ENCODE measurements at places on chromosomes 3 and 15.
A peak's percentile ranks its signal among the peaks of the same experiment; 100 is the strongest.

DNA sequence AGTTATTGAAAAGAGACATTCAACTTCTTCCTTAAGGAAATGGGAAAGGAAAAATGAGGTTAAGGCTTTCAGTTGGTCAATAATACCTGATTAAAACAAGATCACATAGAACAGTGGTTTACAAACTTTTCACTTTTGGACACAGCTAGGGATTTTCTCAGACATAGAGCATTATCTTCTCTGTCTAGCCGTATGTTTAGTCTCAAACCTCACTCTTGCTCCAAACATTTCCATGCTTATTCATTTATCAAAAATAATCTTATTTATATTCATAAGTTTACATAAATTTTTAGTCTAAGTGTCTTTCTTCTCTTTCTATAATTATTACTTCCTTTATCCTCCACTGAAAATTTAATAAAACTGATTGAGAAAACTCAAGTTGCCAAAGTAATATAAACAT, 114.2 kb upstream of the AZI2 start:
- no peak for DNase-seq

GRCh38 chr3:197913641-197914380, 36.2 kb upstream of the RPL35A start:
- DNase-seq: no peak

DNA sequence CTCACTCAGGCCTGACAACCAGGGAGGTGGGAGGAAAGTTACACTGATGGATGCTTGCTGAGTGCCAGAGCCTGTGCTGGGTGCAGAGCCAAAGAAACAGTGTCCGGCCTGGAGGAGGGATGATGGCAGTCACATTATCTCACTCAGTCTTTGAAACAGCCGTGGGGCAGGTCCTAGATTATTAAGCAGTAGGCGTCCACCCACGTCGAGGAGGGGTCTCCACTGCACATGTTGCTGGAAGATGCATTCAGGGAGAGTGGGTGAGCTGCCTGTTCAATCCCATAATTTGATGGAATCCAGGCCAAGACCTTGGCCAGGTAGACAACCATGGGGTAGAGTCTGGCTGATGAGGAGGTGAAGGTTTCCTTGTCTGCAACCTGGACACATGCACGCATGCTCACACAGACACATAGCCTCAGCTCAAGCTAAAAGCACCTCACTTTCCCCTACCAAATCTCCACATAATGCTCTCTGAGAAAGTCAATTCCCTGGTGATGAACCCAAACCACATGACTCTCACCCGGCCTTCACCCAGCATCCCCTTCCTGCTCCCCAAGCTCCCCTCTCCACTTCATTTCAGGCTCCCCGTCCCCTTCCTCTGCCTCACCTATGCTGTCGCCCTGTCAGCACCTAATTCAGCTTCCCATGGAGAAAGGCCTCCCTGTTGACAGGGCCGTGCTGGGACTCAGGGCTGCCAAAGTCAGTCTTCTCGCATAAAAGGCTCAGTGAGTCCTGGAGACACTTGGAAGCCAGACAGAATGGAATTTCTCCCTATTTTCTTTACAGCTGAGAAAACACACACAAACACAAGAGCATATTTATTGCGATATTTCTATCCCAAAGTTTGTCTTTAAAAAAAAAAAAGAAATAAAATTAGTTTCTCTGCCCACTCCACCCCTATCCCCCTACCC, 29.8 kb downstream of the ACAN start:
- DNase-seq: no peak

DNA sequence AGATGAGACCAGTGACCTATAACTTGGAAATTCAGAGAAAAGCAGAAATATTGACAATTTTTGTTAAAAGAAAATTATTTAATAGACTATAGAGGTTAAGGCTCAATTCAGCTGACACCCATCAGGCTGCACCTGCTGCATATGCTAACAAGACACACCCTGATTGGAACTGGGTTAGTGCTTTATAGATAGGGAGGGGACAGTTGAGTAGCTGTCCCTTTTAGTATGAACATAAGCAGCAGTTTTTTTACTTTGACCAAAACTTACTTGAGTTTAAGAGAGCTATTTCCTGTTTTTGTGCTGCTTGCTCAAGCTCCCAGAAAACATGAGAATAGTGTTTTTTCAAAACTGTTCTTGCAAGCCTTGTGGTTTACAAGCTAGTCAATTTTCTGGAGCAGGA, 292.6 kb downstream of the LRRC3B start:
- DNase-seq: no peak

DNA sequence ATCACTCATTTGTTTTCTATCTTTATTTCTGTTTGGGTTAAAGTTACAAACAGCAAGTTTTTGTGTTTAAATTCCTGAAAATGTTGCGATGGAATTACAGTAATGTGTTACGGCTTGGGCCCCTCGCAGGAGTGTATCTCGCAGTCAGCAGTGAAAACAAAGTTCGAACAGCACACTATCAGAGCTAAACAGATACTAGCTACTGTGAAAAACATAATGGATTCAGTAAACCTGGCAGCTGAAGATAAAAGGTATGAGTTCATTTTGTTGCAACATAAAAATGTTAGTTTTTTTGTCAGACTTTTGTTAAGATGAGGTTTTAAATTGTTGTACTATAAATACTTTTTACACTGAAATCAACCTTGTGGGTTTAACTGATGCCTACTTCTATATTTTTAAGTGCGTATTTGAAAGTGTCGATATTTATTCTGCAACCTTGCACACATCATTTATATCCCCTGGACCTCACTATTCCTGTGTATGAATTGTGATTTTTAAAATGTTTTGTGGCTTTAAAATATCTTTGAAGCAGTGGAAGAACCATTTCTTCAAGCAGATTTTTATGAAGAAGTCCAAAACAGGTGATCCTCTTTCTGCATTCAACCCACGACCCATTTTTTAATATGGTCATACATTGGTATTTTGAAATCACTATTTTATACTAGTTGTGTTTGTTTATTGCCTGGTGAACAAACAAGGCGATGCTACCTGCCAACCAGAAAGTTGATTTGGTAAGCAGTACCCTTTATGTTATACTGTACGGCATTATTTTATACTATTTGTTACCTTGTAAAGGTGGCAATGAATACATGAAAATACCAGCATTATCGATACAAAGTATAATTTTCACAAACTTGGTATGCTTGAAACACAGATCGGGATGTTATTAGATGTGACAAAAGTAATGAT, 27.8 kb downstream of the MFN1 start:
- no peak for DNase-seq

DNA sequence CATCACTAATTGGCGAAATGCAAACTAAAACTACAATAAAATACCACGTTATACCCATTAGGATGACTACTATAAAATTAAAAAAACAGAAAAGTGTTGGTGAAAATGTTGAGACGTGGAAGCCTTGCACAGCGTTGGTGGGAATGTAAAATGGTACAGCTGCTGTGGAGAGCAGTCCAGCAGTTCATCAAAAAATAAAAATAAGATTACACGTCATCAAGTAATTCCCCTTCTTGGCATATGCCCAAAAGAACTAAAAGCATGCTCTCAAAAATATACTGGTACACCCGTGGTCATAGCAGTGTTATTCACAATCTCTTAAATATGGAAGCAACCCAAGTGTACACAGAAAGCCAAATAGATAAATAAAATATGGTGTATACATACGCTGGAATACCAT, 71.8 kb upstream of the NDN start:
- DNase-seq: no peak

DNA sequence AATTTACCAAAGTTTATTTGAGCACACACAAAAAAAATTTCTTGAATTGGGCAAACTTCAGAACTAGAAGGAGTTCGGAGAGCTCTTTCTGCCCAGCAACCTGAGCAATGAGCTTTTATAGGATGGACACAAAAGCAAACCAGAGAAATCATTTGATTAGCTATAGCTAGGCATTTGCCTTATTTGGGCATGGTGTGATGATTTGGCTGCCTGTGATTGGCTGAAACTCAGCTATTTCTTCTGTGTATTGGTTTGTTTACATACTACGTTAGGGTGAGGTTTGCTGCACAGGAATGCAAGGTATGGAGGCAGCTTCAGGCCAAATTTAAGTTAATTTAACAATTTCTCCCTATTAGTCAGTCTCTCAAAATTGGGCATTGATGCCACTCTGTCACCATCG, 65.1 kb downstream of the NEK11 start:
- peak; percentile 37 for DNase-seq

GRCh38 chr3:46566040-46566641, at the start of gene LRRC2:
Gene LRRC2 (minus strand): TSS chr3:46566302. CDS start chr3:46551591, 14,711 bp downstream.
- DNase-seq: peak; percentile 86

GRCh38 chr15:57198654-57199291, 177.5 kb upstream of the CGNL1 start:
- peak; percentile 73 for DNase-seq

- no peak for DNase-seq
Observed at GRCh38 chr3:17686613-17687012, 55.8 kb downstream of the TBC1D5 start.

GRCh38 chr15:96333131-96334016, 2.9 kb downstream of the NR2F2 start:
- peak; percentile 75 for DNase-seq

DNA sequence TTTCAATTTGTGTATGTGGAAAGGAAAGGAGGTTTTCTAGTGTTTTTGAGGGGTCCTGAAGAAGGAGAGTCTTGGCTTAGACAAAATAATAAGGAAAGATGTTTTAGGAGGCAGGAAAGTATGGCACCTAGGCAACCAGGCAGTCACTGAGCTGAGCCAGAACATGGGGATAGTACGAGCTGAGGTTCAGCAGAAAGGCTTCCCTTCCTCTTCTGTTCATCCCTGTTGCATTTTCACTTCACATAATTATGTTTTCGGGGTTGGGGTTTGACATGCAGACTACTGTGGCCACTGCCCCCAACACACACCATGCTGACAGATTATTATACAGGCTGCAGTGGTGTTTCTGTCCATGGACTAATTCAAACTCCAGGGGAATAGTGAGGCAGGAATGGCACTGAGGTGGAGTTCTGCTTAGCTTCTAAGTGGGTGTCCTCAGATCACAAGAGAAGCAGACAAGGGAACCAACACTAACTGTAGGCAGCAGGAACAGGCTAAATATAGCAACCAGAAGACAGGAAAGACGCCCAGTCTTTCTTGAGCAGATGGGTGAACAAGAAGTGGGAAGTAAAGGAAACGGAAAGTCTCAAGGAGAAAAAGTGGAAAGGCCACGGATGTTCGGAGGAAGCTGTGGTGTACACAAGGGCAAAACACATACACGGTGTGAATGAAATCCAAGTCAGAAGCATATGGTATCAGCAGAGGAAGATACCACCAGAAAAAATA, 305.8 kb downstream of the PLCL2 start:
- DNase-seq: no peak

DNA sequence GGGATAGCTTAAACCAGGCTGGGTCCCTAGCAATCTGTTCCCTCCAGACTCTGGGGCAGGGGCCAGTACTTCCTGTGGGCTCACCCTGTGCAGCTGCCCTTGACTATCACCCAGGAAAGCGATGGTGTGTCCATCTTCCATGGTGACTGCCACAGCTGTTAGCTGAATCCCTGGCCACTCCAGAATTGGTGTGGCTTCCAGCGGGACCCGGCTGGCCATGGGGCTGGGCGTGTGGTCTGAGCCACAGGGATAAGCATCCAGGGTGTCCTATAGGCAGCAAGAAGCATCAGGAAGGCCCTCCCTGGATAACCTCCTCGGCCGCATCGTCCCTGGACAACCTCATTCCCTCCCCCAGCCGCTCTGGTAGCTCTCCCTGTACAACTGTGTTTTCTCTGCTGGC, 7.2 kb downstream of the PLXNB1 start:
- DNase-seq: no peak

- DNase-seq: no peak
Observed at GRCh38 chr3:188170461-188171459, 16.8 kb downstream of the LPP start.

DNA sequence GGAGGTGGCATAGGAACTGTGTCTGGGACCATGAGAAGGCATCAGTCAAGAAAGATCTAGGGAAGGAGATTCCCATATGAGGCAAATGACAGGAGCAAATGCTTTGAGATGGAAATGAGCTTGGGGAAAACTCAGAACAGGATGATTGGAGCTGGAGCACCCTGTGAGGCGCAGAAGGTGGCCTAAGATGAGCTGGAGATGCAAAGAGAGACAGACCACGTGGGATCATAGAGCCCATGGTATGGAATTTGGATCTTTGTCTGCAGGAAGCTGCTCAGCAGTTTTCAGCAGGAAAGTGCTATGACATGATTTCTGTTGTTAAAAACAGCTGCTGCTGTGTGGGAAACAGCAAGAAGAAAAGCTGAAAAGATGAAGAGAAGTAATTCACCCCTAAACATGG, 310.6 kb downstream of the MAGI1 start:
- peak; percentile 11 for DNase-seq

DNA sequence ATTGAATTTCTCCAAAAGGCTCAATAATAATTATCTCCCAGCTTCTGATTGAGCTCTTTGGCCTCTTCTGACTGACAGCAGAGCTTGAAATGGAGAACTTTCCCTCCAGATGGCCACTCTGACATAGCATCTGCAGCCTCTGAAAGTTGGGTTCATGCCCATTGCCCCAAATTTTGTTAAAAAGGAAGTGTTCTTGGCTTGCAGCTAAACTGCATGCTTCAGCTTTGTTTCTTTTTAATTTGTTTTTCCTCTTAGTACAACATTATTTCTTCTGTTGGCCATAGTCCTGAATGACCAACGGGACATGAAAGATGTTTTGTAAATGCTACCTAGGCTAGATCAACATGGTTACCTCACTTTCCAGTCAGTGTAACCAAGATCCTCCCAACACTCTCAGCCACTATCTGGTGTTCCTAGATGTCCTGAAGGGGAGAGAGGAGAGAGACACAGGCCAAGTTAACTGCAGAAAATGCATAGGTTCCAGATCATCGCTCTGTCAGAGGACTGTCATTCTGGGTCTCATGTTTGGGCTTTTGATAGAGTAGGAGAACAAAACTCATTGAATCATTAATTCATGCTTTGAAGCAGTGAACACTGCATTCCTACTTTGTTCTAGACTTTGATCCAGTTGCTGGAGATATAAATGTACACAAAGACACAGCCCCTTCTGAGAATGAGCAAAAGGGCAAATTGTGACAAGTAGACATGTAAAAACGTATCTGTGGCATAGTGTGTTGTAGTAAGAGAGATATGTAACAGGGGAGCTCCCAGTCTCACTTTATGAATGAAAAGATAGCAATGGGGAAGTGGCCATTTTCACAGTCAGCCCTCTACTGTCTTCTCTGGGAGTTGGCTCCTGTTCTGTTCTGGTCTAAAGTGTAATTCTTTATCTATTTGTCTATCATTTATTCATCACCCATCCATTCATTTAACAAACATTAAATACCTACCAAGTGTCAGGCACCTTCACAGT, 156.2 kb downstream of the ZNF621 start:
- DNase-seq: no peak

- peak; percentile 77 for DNase-seq
Observed at GRCh38 chr3:30768703-30769550, 125.5 kb downstream of the GADL1 start.

- DNase-seq: no peak
Observed at GRCh38 chr15:70026991-70027390, 70.7 kb downstream of the TLE3 start.

- no peak for DNase-seq
Observed at GRCh38 chr3:43874731-43875130, 184.0 kb downstream of the ABHD5 start.

DNA sequence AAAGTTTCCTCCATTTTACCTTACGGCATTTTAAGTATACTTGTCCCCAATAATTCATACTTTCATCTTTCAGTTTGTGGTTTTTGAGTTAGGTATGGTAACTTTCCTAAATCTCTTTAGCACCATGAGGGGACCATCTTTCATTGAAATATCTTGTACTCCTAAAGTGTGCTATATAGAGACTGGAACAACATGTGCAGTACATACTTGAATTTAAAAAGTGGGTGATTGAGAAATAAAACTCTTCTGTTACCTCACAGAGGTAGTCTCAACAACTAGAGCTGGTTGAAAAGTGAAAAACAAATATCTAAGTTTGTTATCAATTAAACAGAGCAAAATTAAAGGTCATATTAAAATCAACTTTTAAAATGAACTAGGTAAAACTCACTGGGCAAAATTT, 423.1 kb downstream of the ROBO2 start:
- no peak for DNase-seq

All from ELF-1 (cell line).